ENCODE measurements at places on chromosomes 16 and 17. TPM values are rescaled to one million over a fixed set of nuclear protein-coding genes. Genes with fewer than 3 reads are reported as not detected.

- no peak for DNase-seq
These were observed 12.9 kb downstream of the GAN start for GRCh38 chr16:81327447-81328196.

Gene BLMH
- polyA plus RNA-seq: 77.8 TPM

DNA sequence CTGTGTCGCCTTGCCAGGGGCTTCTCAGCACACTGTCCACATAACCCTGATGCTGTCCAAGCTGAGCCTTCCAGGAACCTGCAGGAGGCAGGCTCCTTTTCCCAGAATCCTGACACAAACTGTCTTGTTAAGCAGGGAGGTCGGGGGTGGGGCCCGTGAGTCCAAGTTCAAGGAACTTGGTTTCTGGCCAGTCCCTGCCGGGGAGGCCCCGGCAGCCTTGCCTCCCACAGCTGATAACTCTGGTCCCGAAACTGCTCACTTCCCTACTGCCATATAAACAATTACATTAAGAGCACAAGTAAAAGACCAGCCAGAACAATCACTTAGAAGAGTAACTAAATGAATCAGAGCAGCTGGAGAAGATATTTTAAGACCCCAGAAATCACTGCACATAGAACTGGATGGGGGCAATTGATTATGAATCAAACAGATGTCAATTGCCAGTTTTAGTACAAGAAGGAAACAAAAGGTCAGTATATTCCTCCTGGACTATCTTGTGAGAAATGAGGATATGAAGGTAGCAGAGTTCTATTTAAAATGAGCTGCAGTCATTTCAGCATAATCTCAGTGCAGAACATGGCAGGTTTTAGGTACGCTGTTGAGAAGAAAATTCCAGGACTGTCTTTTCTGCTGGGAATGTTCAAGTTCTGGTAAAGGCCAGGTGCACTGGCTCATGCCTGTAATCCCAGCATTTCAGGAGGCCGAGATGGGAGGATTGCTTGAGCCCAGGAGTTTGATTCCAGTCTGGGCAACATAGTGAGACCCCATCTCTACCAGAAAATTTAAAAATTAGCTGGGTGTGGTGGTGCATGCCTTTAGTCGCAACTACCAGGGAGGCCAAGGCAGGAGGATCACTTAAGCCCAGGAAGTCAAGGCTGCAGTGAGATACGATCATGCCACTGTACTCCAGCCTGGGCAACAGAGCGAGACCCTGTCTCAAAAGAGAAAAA, 169.8 kb downstream of the PITPNC1 start:
- no peak for DNase-seq

Gene PRKCA
- polyA plus RNA-seq: 24.0 TPM

DNA sequence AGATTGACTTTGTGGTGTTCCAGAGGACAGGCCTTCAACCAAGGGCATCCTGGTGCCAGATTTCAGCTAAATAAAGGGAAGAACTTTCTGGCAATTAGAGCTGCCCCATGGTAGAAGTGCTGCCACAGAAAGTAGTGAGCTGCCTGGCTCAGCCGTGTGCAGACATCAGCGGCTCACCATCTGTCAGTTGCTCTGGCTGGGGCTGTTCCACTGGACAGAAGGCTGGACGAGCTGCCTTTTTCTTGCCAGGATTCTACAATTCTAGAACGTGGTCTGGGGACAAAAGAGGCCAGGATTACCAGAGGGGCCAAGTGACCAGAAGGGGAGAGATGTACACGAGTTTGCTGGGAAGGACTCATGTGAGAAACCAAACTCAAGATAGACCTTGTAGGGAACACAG, 107.0 kb upstream of the RPL38 start:
- DNase-seq: no peak

DNA sequence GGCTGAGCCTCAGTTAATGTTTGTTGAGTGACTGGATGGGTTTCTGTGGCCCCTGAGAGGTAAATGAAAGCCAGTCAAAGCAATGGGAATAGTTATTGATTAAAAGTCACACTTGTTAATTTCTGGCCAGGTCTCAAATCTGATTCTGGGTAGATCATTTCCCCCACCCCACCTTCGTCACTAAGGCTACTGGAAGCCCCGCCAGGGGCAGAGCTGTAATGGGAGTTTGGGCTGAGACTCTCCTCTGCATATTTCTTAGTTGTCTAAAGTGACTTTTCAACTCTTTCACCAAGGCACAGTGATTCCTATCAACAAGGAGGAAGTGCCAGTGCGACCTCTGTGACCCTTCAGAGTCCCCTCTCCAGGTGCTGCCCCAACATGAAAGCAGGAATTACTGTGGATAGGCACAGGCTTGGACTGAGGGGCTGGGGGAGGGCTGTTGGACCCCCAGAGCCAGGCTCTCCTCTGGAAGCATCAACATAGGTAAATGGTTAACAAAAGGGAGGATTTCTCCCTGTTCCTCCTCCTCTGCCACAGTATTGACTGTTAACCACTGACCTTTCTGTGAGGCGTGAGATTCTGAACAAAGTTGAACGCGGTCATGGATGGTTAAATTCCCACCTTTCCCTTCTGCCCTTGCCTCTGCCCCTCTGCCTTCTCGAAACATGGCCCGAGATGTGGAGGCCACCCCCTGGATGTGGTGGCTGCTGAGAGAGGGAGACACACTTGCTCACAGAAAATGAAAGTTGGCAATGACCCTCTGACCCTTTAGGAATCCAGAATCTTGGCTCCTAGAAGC, 20.8 kb upstream of the TBX2 start:
- no peak for DNase-seq

DNA sequence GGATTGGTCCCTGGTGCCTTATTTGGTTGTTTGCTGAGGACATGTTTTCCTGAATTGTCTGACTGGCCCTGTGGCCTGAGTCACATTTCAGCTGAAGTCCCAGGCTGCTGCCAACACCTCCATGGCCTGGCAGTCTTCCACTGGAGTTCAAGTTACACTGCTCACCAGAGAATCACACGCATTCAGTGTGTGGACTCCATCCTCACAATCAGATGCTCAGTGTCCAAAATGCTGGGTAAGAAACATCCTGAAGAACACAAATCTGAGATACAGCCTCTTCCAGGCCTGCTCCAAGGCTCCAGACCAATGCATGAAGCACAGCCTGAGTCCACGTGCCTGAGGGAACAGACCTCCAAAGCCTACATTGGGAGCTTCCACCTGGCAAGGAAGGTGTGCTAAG, 19.2 kb downstream of the CD300LB start:
- no peak for DNase-seq
